ENCODE measurements at places on chromosomes 4 and X.

DNA sequence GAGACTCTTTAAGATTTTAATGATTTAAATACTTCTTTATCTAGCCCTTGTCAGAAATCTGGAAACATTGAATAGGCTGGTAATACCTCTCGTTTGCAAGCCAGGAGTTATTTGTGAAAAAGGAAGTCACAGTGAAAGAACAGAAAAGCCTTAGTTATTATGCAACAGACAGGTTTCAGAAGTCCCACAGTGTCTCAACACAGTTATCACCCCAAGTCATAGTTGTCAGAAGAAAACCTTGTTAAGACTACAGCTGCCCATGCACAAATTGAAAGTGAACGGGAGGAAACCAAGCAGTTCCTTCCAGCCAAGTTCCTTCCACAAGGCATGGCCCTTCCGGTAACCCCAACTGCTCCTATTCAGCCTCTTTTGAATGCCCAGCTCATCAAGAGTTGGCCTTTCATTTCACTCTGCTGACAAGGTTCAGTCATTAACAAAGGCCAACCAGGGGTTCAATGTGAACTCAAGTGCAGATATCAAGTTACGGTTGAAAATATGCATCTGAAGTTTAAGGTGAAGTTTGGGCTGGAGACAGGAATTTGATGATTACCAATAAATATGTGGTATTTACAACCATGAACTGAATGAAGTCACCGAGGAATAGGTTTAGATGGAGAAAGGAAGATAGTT is 15.6 kb downstream of the ALPK1 start:
- DNase-seq: no peak

- DNase-seq: no peak
Observed at GRCh38 chr4:160247091-160247656, 1144.3 kb downstream of the RAPGEF2 start.

DNA sequence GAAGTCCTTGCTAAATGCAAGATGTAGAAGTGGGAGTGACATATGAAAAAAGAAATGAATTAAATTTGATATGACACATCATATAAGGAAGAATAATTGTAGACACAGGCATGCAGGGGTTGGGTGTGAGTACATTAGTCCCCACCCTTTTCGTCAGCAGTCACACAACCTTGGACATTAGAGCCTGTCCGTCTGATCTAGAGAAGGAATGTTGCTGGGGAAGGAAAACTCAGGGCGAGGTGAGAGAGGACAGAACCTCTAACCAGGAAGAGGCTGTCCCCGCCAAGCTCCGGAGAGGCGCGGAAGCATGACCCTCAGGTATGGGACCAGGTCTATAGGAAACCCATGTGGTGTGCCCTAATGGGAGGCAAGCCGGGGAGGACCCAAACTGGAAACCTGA is 102.1 kb downstream of the RELL1 start:
- no peak for DNase-seq

DNA sequence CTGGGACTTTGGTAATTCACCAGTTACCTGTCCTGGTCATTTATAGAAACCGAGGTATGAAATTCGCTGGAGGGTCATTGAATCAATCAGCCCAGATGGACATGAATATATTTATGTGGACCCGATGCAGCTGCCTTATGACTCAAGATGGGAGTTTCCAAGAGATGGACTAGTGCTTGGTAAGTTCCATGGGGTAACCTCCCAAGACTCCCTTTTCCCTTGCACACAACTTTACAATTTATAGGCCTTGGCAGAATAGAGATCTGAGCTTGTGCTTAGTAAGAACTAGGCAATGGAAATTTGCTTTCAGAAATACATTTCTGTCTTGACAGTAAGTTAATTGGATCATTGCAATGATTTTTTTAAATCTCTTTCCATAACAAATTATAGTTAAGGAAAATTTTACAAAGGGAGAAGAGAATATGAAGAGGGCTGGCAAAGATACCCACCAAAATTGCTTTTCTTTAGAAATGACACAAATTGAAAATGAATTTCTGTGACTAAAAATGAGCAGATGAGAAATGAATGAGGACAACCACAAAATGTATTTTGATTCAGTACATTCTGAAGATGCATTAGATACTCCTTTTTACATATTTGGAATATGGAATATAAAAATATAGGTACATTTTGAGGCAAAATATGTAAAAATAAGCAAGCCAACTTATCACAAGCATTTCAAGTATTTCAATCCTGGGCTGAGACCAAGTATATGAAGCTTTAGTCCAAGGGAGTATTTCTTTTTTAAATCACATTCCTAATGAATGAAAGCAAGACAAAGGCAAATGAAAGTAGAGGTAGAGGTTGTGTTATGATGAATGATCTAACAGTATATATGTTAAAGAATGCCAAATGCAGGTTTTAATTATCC is 45.9 kb downstream of the PDGFRA start:
- no peak for DNase-seq

DNA sequence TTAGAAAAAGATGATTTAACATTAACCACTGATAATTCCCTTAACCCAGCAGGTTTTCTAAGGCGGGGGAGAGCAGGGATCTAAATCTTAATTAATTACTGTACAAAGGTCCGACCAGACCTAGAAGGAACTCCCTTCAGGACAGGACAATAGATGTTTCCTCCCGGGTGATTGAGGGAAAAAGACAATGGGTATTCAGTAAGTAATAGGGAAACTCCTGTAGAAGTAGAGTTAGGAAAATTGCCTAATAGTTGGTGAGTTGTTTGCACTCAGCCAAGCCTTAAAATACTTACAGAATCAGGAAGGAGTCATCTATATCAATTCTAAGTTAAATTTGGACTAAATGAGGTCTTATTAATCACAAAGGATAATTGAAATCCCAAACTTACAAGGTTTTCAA is 5.8 kb upstream of the SRD5A3 start:
- no peak for DNase-seq

GRCh38 chrX:13748486-13748885 is 13.9 kb downstream of the OFD1 start:
- no peak for DNase-seq

- no peak for DNase-seq
Observed at GRCh38 chrX:117987373-117987772, 129.2 kb downstream of the KLHL13 start.
